Stimulated activated CD4-positive, alpha-beta T cell treated with anti-CD3 and anti-CD28 coated beads, Interleukin-1b, Interleukin-23, amount 100 ng/mL, for 48 hours (primary cell): ENCODE measurements at places on chromosomes 13 and 19.

- no peak for DNase-seq
These were observed 15.2 kb downstream of the GAS6 start for GRCh38 chr13:113848431-113849260.

DNA sequence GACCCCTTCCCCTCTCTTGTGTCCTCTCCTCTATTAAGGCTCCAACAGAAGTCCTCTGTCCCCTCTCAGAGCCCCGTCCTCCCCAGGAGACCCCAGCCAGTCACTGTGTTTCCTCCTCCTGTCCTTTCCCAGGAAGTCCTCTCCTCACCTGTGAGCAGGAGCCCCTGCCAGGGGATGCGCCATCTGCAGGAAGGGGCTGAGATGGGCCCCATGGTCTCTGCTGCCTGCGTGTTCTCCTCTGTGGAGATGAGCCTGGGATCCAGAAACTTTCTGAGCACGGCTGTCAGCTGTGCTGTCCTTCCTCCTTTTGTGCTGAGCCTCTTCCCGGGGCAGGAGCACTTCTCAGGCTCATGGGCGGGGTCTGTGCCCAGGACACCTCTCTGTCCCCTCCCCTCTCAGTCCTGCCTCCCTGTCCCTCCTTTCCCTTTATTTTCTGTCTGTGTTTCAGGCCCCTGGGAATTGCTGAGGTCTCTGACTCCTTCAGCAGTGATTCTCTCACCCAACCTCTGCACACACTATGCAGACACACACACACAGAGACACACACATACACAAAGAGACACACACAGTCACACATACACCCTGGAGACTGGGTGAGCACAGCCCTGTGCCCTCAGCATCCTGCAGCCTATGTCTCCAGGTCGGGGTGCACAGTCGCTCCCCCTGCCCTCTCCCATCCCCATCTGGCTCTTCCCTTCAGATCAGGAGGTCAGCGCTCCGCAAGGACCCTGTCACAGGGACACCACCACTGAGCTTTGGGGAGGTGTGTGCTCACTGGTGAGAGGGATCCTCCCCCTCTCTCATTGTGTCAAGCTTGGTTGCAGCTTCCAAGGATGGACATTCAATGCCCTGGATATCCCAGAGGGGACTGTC is at the start of gene CEACAM8:
TSS of gene CEACAM8 (minus strand) at position 308 of the 873 bp plus-strand sequence. CDS start at position 212, 96 bp downstream.
- no peak for DNase-seq

- DNase-seq, result no peak
These were observed 63.8 kb downstream of the KCNRG start for GRCh38 chr13:50078895-50079654.

DNA sequence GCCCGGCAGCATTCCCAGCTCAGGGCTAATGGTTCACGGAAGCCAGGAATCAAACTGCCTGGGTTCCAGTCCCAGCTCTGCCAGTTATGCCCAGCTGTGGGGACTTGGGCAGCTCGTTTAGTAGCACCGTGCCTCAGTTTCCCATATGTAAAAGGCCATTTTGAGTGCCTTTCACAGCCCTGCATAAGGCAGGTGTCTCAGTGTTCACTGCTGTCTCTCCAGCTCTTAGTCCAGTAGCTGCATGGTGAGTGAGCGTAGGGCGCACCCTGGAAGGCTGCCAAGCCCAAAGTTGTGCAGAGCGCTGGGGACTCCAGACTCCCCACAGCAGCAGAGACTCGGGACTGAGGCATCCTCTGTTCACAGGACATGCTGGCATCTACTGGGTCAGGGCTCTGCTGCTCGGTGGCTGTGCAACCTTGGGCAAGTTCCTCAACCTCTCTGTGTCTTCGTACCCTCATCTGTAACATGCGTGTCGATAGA is 5.5 kb downstream of the RPL28 start:
- DNase-seq, result no peak

GRCh38 chr19:55275851-55276719 is 3.8 kb downstream of the HSPBP1 start:
- no peak for DNase-seq

GRCh38 chr19:14450168-14450874 is 17.2 kb downstream of the PKN1 start:
- peak; percentile 89 for DNase-seq

- DNase-seq, result no peak
These were observed 19.9 kb downstream of the CEBPG start for GRCh38 chr19:33393286-33394005.

GRCh38 chr19:16442386-16443276 is 29.1 kb downstream of the EPS15L1 start:
- no peak for DNase-seq

DNA sequence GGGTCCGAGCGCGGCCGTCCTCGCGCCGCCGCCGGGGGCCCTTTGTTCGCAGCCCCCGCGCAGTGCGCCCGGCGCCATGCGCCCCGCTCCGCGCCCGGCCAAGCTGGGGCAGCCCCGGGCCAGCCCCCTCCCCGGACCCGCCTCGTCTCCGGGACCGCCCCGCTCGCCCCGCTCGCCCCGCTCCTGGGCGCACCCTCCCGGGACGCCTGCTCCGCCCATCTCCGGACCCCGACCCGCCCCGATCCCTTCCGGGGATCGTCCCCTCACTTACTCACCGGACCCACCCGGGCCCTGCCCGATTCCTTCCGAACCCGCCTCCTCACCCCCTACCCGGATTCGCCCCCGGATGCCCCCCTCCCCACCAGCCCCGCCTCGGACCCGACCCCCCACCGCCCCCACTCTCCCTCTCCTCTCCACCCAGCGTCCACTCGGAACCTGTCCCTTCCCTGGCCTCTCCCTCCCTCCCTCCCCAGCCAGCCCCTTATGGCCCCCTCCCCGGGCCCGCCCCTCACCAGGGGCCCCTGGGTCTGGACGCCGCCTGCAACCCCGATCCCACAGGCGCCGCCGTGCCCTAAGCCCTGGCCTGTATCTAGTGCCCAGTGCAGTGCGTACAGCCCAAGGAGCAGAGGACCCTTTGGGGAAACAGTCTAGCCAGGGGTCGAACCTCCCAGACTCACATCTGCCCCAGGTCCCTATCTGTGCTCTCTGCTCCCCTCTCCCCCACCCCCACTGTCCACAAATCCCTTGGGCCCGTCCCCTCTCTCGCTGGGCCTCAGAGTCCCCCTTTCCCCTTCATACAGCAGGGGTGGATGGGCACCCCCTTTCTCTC is at the start of gene CPAMD8:
TSS of gene CPAMD8 (minus strand) at position 105 of the 829 bp plus-strand sequence. CDS start 168 bp downstream, outside the sequence.
- DNase-seq, result no peak

DNA sequence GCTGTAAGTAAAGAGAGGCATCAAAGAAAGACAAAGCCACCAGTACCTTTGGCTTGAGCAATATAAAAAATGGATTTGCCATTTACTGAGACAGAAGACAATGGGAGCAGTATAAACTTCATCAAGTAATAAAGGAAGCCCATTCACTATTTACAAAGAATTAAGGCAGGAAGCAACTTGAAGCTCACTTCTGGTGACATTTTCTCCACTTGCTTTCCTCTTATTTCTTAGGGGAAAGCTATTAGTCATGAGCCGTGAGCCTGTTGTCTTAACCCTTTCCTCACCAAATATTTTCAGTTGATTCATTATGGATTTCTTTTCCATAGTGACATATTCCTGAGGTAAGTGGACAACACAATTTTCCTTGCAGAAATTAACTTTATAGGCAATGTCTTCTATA is 156.8 kb downstream of the DNAJC3 start:
- no peak for DNase-seq

DNA sequence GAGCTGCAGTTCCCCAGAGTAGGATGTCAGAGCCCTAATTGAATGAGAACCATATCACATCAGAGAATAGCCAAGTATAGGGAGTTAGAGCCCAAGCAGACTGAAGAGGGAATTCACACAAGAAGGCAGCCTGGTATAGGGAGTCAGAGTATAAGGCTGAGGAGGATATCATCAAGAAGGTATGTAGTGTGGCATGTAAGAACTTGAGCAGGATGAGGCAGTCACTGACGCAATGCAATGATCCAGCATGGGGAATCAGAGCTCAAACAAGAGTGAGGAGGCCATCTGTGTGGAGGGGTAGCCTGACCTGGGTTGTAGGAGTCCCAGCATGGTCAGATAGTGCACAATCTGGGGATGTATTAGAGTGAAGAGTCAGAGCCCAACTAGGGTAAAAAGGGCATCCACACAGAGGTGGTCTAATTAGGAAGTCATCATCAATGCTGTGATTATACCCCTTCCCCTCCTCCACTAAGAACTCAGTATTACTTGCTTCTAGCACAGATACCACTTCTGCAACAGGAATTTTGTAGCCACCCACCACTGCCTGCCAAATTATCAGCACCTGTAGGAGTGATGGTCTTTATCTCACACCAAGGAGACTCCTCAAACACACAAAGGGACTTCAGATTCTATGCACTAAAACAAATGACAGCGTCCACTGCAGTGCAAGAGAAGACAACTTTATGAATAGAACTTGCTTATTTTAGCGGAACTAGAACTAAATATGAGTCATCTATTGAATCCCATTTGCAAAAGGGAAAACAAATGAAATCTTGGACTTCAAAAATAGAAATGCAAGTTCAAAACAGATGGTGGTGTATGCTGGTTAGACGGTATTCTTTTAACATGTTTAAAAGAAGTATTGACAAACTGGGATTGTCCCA is 107.2 kb downstream of the FNDC3A start:
- DNase-seq, result no peak

DNA sequence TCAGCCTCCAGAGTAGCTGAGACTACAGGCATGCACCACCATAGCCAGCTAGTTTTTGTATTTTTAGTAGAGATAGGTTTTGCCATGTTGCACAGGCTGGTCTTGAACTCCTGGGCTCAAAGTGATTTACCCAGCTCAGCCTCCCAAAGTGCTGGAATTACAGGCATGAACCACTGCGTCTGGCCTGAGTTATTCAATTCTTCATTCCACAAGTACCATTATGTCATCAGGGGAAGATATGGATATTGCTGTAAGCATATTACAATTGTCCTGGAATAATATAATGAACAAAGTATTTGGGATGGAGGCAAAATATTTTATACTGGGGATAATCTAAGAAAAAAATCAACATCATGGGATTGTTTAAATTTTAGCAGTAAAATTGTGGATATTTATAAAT is 646.0 kb upstream of the SLITRK6 start:
- DNase-seq, result no peak

DNA sequence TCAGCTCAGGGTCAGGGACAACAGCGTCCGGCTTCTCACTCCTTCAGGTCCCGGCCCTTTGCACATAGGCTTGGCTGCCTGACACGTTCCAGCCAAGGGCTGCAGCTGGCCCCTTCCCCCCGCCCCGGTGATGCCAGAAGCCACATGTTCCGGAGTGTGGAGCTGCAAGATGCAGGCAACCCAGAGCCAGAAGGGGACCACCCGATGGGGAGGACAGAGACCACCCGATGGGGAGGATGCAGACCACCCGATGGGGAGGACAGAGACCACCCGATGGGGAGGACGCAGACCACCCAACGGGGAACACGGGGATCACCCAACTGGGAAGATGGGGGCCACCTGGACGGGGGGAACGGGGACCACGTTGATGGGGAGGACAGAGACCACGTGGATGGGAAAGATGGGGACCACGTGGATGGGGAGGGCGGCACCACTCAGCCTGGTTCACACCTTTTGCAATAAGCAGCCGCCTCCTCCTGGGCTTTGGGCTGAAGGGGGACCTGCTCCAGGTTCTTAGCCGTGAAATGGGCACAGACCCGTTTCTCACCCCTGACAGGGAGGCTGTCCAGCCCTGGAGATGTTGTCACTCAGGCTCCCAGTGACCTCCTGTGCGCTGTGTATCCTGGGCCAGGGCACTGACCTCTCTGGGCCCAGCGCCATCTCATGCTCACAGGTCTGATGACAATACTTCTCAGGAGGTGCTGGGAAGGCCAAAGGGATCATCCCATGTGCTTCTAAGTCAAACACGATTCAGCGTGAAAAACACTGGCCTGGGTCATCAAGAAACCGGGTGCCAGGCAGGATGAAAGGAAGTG is 34.5 kb downstream of the C13orf46 start:
- DNase-seq, result no peak

- no peak for DNase-seq
These were observed 37.3 kb upstream of the UBL3 start for GRCh38 chr13:29887686-29888085.

DNA sequence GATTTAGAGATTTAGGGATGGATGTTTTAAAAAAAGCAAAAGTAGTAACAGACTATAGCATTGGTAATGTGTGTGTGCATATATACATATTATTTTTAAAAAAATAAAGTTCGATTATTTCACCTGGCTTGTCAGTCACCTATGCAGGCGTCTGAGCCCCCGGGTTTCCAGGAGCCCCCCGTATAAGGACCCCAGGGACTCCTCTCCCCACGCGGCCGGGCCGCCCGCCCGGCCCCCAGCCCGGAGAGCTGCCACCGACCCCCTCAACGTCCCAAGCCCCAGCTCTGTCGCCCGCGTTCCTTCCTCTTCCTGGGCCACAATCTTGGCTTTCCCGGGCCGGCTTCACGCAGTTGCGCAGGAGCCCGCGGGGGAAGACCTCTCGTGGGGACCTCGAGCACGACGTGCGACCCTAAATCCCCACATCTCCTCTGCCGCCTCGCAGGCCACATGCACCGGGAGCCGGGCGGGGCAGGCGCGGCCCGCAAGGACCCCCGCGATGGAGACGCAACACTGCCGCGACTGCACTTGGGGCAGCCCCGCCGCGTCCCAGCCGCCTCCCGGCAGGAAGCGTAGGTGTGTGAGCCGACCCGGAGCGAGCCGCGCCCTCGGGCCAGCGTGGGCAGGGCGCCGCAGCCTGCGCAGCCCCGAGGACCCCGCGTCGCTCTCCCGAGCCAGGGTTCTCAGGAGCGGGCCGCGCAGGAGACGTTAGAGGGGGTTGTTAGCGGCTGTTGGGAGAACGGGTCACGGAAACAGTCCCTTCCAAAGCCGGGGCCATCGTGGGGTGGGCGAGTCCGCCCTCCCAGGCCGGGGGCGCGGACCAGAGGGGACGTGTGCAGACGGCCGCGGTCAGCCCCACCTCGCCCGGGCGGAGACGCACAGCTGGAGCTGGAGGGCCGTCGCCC is 840 bp upstream of the CCNA1 start:
- no peak for DNase-seq

GRCh38 chr13:113664751-113665596 is 2.0 kb upstream of the GRK1 start:
- no peak for DNase-seq

- peak; percentile 62 for DNase-seq
These were observed at the start of gene S1PR4 for GRCh38 chr19:3178377-3178972. S1PR4 (plus strand) TSS chr19:3178769; CDS start chr19:3178793, 24 bp downstream.

GRCh38 chr13:31204592-31204991 is 4.8 kb downstream of the B3GLCT start:
- DNase-seq, result no peak

DNA sequence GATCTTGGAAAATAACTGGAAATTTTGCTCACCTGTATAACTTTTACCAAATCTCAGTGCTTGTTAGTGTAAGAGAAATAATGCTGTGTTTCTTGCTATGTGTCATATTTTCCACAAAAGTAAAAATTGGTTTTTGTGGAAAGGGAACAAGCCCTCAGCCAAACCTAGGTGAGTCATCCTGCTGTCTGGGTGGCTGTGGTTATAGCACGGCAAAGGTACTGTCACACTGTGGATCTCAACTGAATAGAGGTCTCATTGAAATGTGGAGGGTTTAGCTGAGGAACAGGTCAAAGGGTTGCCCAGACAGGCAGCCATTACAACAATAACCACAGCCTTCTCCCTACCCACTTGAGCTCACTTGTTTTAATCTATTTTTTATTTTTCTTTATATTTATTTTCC is 338.8 kb upstream of the DACH1 start:
- DNase-seq, result no peak

GRCh38 chr19:46840498-46840942 is 10.1 kb downstream of the AP2S1 start:
- peak; percentile 38 for DNase-seq

- DNase-seq, result no peak
These were observed 17.1 kb upstream of the LRCH1 start for GRCh38 chr13:46535825-46536224.

GRCh38 chr13:85853161-85853894 is 54.1 kb upstream of the SLITRK6 start:
- no peak for DNase-seq

GRCh38 chr13:109781384-109782065 is 4.9 kb downstream of the IRS2 start:
- DNase-seq, result no peak
